ENCODE measurements at places on chromosomes 4 and X.

GRCh38 chr4:113468165-113469022 is 293.1 kb downstream of the CAMK2D start:
- no peak for DNase-seq

DNA sequence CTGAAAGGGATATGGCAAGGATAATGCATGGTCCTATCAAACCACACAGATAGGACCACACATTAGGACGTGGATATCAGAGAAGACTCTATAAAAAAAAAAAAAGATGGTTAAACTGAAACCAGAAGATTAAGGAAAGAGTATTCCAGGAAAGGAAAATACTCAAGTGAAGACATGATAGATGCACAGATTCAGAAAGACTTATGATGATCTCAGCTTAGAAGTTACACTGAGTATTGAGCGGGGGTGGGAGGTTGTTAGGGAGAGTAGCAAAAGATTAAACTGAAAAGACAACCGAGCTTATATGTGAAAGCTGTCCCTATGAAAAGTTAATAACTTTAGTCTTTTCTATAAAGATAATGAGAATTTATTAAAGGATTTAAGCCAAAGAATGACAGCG is 211.0 kb upstream of the EMCN start:
- no peak for DNase-seq

DNA sequence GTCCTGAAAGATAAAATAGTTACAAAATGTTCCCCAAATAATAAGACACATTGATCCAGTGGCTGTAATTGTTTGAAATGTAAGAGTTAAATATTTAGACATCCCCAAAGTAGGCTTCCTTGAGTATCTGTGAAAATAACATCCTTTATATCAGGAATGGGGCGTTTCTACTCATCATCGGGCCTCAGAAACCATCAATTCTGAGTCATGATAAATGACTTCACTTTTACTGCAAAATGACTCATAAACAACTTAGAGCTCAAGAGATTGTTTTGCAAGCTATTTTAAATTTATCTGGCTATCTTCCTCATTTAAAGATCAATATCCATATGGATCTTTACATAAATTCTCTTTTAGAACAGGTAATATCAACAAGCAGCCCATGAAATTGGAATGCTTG is 369.4 kb upstream of the CNKSR2 start:
- DNase-seq = no peak

DNA sequence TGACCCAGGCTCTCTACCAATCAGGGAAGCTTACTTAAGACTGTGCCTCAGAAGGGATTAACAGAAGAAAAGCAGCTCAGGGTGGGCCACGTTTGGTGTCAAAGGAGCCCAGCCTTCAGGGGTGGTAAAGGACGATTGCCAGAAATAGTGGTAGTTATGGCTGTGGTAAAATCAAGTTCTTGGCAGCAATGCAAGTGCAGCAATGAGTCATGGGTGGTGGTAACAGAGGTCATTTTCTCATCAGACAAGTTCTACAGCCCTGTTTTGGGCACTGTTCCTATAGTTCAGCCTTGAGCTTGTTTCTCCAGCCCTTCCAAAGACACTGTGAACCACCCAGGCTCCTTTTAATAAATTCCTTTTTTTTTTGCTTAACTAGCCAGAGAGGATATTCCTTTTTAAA is 120.3 kb downstream of the EFHC2 start:
- no peak for DNase-seq
